ENCODE measurements at places on chromosomes 2 and 18.

GRCh38 chr2:111049792-111050640 lies 70.7 kb upstream of the BCL2L11 start:
- peak; percentile 37 for DNase-seq

DNA sequence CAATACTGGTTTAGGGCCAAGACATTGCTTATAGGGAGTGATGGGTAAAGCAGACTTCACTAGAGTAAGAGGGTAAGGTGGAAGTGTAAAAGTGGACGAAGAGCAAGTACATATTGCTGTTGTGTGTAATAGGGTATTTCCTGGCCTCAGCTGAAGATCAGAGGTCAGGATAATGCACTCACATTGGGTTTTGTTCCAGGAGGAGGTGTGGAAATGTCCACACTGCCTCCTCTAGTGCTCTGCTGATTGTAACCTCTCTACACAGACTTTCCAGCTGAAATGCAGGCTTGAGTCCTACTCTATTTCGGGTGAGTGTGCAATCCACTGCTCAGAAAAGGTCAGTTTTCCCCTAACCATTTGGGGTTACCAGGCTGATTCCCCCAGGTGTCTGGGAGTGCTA lies 41.7 kb upstream of the PLA2R1 start:
- no peak for DNase-seq

- DNase-seq, result no peak
These were observed 80.4 kb upstream of the RND3 start for GRCh38 chr2:150567771-150568301.

- DNase-seq, result no peak
These were observed 136.7 kb upstream of the CXCR4 start for GRCh38 chr2:136254681-136255080.

DNA sequence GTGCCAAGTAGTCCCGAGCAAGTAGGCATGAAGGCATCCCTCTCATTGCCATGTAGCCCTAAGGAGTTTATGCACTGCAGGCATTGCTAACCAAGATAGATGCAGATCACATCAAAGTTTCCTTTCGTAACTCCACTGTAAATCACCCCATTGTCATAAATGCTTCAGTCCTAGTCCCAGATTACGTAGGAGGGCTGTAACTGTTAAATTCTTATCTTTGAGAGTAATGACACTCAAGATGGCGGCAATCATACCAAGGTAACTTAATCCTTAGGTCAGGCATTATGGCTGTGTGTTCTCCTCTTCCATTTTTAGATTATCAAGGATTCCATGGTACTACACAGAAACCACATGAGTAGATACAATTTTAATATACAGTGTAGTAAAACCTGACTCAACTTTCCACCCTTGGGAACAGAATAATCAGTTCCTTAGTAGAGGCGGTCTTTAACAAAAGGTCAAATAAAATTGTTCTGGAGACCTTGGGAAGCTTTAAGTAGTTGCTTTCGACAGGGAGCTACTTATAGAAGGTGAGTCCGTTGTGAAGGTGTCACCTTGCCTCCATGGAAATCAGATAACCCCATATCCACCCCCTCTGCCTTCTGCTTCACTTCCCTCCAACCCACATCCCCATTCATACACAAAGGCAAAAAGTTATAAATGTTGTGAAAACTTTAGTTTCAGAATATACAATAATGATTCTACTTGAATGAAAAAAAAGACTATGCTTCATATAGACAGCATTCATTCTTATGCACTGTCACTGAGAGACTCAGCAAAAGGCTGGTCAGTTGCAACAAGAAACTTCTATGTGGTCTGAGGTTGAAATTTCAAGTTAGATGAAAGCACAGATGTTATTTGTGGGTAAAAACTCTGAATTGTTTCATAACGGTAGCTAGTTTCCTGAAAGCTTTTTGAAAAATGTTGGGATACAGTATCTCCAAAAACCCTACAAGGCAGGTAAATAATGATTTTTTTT lies 64.8 kb upstream of the GALNT5 start:
- DNase-seq, result no peak
